ENCODE measurements at places on chromosomes 1 and 21. TPM values are rescaled to one million over a fixed set of nuclear protein-coding genes. Genes with fewer than 3 reads are reported as not detected.

- DNase-seq, result peak; percentile 15
Observed at GRCh38 chr1:35876988-35877387, 6.0 kb upstream of the AGO1 start.

GRCh38 chr1:35120458-35121133 is 41.4 kb downstream of the ZMYM1 start:
- DNase-seq, result peak; percentile 37

DNA sequence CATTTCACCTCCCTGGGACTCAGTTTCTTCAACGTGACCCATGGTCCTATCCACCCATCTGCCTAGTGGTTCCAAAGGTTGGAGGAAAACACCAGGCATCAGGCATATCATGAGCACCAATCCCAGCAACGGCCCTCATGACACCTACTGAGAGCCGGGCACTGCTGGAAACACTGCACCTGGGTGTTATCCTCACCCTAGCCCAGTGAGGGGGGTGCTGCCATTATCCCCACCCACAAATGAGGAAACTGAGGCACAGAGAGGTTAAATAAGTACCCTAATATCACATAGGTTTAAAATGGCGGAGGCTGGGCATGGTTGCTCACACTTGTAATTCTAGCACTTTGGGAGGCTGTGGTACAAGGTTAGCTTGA is 206.9 kb downstream of the MATN1 start:
- no peak for DNase-seq

HTR1D gene
- not detected for total RNA-seq

Data from RPMI7951 (cell line).